NCI-H187 treated with DMSO at 0.1 percent for 48 hours (cell line): ENCODE measurements at places on chromosomes 1 and 21.

GRCh38 chr1:235867903-235868469, 1.3 kb upstream of the LYST start:
- no peak for DNase-seq

DNA sequence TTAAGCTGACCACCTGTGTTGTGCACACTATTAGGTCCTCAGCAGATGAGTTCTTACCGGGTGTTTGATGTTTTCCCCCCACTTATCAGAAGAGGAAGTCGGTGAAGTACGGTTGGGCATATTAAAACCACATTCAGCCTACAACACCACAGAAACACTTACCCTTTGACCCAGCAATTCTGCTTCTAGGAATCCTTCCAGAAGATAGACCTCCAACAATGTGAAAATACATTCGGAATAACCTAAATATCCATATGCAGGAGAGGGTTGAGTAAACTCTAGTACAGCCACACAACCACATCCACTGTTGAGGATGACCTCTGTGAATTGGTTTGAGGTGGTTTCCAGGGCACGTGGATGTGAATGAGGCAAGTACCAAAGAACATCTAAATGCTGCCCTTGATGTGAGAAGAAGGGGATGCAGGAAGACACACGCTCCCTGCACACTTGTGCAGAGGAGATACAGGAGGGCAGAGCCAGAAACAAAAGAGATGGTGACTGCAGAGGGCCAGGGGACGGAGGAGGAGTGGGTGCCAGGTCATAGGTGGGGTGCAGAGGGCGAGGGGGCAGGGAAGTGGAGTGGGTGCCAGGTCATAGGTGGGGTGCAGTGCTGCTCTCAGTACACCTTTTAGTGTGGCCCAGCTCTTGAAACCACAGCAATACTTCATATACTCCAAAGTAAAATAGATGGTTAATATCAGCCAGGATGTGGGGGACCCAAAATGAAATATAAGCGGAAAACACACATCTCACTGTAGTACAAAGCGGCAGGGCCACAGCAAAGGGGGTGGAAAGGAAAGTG, 12.8 kb downstream of the ADARB1 start:
- peak; percentile 20 for DNase-seq

- no peak for DNase-seq
These were observed 451.2 kb upstream of the ADGRL4 start for GRCh38 chr1:79457562-79458224.

DNA sequence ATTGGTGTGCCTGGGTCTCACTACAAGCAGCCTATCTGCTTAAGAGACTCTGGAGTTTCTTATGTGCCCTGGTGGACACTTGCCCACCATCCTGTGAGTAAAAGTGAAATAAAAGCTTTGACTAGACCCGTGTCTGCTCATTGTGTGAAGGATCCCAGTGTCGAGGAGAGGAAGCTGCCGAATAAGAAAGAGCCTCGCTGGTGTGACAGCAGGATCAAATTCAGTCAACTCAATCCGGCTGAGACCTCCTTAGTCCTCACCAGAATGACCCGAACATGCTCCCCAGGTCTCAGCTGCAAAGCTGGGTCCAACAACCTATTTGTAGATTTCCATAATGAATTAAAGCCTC, 14.8 kb downstream of the CD2 start:
- no peak for DNase-seq
